ENCODE measurements at places on chromosomes 16 and 17.

DNA sequence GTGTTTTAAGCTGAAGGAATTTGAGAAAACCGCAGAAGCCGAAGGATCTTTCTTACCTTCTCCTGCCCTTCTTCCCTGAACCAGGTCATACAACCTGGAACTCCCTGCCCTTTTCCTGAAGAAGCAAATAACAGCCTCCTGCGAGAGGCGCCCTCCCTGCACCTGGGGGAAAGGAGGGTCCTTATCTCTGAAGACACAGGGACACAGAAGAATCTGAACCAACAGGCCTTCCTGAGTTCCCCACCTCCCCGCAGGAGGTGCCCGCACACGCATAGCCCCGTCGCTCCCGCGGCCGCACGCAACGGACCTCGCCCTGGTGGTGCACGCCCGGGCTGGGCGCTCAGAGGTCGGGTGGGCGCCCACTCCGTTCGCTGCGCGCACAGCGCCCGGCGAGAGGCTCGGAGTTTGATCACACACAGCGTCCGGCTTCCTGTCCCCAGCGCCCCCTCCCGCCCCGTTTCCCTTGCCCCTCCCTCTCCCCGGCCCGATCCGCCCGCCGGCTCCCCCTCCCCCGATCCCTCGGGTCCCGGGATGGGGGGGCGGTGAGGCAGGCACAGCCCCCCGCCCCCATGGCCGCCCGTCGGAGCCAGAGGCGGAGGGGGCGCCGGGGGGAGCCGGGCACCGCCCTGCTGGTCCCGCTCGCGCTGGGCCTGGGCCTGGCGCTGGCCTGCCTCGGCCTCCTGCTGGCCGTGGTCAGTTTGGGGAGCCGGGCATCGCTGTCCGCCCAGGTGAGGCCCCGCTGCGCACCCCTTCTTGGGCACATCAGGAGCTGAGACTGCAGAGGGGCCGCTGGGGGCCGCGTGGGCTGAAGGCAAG is at the start of gene TNFSF12:
Gene TNFSF12 (plus strand): TSS at position 474 of the 816 bp plus-strand sequence. CDS start 96 bp downstream, at position 570.
- DNase-seq: no peak

- DNase-seq: no peak
These were observed 337.5 kb downstream of the SOX9 start for GRCh38 chr17:72458301-72458700.

DNA sequence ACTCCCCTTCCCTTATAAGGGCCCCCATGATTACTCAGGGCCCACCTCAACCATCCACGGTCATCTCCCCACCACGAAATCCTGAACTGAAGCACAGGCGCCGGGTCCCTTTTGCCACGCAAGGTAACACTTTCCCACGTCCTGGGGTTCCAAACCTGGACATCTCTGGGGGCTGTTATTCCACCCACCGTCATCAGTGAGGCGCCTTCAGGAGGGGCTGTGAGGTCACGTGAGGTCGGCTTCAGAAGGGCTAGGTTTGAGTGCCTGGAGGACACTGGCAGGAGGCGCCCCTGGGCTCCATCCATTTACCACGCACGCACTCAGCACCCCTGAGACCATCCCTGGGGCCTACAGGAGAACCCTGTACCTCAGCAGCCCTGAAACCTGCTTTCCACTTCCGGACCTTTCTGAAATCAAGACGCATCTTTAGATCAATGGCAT is 4.1 kb downstream of the CD2BP2 start:
- DNase-seq: no peak

DNA sequence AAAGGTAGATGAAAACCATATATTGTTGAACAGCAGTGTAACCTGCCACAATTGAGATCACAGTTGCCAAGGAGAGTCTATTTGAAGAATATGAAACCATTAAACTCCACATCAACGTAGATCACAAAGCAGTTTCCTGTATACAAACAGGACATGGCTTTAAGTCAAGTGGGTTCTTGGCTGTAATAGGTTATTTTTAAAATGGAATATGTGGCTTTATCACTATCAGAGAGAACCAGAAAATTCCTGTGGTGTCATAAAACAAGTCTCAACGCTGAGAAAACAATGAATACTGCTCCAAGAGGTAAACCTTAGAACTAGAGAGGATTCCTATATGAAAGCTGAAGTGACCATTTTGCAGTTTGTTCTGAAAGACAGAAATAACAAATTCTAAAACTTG is 999.7 kb downstream of the CDH11 start:
- no peak for DNase-seq

- peak; percentile 47 for DNase-seq
These were observed at the start of gene ZBTB4 for GRCh38 chr17:7479213-7480088. TSS of gene ZBTB4 (minus strand) at chr17:7479631. CDS start at chr17:7466801, 12,830 bp downstream.

- DNase-seq: no peak
These were observed 78.4 kb downstream of the NT5M start for GRCh38 chr17:17381446-17382064.

DNA sequence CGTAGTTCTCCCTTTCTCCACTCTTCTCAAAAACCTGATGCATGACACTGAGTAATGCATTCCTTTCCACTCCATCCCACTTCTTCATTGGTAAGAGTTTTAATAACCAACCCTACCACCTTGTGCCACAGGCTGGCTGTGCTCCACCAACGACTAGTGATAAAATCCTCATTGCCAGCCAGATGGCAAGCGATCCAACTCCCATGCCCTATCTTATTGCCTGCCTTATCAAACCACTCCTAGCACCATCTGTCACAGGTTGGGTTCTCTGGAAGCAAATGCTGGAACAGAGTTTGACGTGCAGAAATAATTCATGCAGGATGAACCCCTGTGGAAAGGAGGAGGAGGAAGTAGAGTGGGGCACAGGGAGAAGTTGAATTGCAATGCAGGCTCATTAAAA is 99.5 kb downstream of the CHD9NB start:
- DNase-seq: no peak

GRCh38 chr17:31838636-31839225 is 20.3 kb downstream of the COPRS start:
- DNase-seq: no peak

GRCh38 chr17:4728124-4728523 is 3.1 kb upstream of the MED11 start:
- DNase-seq: peak; percentile 50

- peak; percentile 94 for DNase-seq
These were observed 4.3 kb downstream of the VAMP2 start for GRCh38 chr17:8158267-8159031.

DNA sequence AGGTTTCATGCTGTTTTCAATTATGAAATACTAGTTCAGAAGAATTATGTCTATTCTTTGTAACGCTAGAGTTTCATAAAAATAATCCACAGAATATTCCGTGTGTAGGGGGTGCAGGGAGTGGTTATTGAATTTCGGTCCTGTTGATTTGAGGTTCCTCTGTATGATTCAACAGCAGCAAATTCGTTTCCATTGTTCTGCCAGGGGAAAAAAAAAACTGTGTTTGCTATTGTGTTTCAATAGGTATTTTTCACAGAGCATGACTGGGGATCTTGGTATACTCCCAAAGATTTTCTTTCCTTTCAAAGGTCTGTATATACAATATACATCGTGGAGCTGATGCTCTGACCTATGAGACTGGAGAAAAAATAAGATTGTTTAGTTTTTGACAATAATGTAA is 15.8 kb downstream of the SHISA9 start:
- no peak for DNase-seq

GRCh38 chr16:80680839-80681238 is 123.6 kb downstream of the CDYL2 start:
- no peak for DNase-seq

GRCh38 chr17:76757256-76757655 is 19.3 kb downstream of the MFSD11 start:
- DNase-seq: no peak

DNA sequence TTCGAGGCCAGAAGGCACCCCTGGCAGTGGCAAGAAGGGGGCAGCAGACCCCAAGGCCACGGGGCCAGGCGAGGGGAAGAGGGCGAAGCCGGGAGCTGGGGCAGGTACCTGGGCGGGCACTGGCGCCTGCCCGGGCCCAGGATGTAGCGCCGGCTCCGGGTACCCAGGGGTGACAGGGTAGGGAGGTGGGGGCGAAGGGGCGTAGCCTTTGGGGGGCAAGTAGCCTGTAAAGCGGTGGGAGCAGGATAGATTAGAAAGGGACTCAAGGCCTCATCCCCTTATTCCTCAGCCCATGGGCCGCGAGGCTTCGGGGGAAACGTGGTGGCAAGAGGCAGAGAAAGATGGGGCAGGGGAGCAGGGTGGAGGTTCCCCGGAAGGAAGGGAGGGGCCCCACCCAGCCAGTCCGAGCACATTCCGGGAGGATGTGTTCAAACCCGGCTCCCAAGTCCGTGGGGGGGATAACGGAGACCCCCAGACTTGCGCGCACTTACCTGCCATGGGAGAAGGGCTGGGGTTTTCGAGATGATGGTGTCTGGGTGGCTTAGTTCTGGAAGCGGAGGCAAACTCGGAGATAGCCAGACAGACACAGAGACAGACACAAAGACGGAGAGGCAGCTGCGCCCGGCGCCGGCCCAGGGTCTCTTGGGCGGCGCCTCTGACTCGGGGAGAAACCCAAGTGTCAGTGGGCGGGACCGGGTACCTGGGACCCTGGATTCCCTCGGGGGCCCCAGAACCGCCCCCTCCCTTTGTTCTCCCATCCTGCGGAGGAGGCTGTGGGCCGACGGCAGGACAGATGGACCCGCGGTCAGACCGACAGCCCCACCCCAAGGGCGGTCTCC is 493 bp downstream of the PLSCR3 start:
- DNase-seq: no peak

DNA sequence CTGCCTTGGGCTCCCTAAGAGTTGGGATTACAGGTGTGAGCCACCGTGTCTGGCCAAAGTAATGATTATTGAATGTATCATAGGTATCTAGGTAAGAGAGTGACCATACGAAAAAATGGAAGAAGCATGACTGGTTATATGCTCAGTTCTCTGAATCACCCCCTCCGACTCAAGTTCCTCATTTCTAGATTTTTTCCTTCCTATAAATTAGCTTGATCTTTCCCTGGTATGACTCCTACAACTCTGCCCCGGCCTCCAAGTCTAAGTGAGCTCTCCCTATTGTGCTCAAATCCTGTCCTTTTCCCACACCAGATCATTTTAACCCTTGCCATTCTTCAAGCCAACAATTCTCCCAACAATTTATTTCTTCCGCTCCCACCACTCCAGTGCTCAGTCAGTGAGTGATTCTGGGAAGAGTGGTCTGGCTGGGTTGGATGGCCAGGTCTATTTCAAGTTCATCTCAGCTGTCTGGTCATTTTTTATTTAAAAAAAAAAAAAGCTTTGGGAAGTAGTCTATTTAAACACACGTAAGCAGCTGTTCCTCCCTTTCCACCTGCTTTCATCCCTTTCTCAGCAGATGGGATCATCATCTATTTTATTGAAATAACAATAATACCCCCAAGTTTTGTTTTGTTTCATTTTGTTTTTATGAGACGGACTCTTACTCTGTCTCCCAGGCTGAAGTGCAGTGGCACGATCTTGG is 120.2 kb upstream of the HS3ST2 start:
- DNase-seq: no peak

GRCh38 chr17:52064791-52065211 is 93.7 kb downstream of the CA10 start:
- DNase-seq: no peak

GRCh38 chr17:17269926-17270773 is 10.9 kb downstream of the COPS3 start:
- peak; percentile 41 for DNase-seq

GRCh38 chr17:13996276-13996675 is 73.0 kb upstream of the COX10 start:
- no peak for DNase-seq

DNA sequence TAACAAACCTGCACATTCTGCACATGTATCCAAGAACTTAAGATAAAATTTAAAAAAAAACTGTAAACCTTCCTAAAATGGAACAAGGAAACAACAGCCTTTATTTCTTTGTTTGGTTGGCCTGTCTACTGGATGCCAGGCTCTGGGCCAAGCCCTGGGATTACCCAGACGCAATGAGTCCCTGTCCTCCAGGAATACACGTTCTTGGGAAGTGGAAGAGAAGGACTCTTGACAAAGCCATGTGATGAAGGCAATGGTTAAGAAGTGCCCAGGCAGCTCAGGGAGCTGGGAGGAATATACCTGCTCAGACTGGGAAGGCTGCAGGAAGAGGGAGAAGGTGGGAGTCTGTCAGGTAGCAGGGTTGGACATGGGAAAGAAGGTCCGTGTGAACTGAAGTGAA is 115.4 kb downstream of the AXIN2 start:
- DNase-seq: no peak

DNA sequence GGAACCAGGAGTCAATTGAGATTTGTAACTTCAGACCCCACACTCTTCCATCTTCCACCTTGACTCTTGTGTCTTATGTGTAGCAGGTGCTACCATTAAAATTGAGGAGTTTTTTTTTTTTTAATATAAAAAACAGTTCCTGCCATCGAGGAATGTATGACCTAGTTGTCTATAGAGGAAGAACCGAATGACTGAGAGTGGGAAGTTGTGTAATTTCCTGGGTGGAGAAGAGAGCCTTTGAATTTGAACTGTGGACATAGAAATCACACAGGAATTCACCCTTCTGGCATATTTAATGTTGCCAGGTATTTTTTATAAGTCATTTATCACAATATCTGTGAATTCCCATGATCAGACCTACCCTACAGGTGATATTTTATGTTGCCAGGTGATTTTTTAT is 22.0 kb downstream of the SP2 start:
- no peak for DNase-seq

- no peak for DNase-seq
These were observed 30.4 kb downstream of the ABCA10 start for GRCh38 chr17:69198238-69198637.

DNA sequence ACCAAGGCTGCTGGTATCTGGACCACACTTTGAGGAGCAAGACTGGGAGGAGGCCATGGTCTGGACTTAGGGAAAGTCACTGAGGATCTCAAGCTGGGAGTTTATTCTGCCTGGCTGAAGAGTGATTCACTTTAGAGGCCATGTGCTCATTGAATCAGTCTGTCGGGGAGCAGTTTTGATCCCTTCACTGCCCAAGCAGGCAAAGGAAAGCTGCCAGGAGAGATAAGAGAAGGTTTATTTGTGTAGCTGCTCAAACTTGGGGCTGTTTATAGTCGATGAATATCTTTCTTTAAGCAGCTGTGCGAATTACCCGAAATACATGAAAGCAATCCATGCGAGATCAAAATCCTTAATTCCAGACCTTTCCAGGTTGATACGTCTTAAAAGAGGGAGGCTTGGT is 544.4 kb upstream of the EEF2KMT start:
- DNase-seq: no peak

GRCh38 chr16:56143666-56144065 is 47.6 kb upstream of the GNAO1 start:
- no peak for DNase-seq

DNA sequence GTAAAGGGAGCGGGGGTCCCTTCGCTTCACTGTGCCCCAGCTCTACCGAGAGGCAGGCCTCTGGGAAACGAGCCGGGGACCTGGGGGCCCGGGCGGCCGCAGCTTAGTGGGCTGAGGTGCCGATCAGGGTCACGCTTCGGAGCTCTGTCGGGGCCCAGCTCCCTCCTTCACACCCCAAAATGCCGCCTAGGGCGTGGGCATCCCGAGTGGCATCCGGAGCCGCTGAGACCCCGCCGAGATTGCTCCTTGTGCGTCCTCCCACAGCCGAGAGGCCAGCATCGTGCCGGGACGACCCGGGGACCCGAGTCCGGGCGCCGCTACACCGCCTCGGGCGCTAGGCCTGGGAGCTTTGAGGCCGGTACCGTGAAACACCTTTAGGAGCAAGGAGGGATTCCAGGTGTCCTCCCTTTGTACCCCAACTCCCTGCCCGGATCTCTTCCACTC is 1.3 kb downstream of the SALL1 start:
- DNase-seq: no peak
